ENCODE measurements at places on chromosomes 6 and 20. TPM values are rescaled to one million over a fixed set of nuclear protein-coding genes. Genes with fewer than 3 reads are reported as not detected.

DNA sequence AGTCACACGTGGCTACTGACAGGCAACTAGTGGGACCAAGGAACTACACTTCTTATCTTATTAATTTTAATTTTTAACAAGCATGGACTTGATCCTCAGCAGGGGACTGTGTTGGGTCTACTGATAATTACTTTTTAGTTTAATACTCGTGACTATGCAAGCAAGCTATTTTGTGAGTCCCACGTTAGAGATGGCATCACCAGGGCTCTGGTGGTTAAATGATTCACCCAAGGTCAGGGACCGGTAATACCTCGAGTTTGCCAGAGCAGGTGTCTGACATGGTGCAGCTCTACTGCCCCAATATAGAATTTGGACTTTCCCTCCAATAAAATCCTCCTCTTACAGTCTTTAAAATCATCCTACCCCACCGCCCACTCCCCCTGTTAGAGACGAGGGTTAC is 98.6 kb upstream of the RIN2 start:
- no peaks in the 10 kb centered on the region for H3K36me3 ChIP-seq
- no peaks in the 10 kb centered on the region for H3K4me1 ChIP-seq
- H3K27ac ChIP-seq = no peak overlapping the region

DNA sequence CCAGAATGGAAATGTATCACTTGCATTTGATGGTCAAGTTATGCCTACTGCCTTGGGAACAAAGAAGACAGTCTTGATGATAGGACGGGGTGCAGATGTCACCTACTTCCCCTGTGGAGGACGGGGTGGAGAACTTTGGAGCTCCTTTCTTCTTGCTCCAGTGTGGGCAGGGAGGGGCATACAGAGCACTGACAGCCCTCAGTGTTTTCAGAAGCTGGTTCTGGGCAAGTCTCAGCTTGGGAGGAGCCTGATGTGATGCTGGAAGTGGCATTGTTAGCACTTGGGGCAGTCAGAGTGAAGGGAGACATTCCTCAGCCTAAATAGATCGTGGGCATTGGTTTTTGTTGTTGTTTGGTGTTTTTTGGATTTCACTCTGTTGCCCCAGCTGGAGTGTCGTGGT is 59.7 kb downstream of the SYNJ2 start:
- no peak overlapping the region for H3K4me3 ChIP-seq
- peak overlapping the region; percentile 87 for H3K27ac ChIP-seq
- H3K4me1 ChIP-seq = peaks cover 85% of the 10 kb centered on the region

GRCh38 chr6:15266423-15266996 is 20.6 kb downstream of the JARID2 start:
- DNase-seq = no peak
- H3K27ac ChIP-seq = no peak overlapping the region
- H3K4me1 ChIP-seq = no peaks in the 10 kb centered on the region
- H3K27me3 ChIP-seq = no peaks in the 10 kb centered on the region

Gene SNTA1
- total RNA-seq = 14.6 TPM

All from HCT116 (cell line).